Sigmoid colon (tissue), 7 donors: ENCODE measurements at places on chromosomes 16 and 17. TPM values are rescaled to one million over a fixed set of nuclear protein-coding genes. Genes with fewer than 3 reads are reported as not detected.

FNDC8 gene
- polyA plus RNA-seq = not detected

MPP3 gene
- 1.2 TPM for polyA plus RNA-seq

SHCBP1 gene
- polyA plus RNA-seq = 1.8 TPM

WFIKKN1 gene
- polyA plus RNA-seq = 0.60 TPM

ITPRIPL2 gene
- polyA plus RNA-seq = 8.4 TPM

CLDN9 gene
- polyA plus RNA-seq = not detected

TMIGD1 gene
- polyA plus RNA-seq = 96.1 TPM

CCL1 gene
- polyA plus RNA-seq = not detected

CCL17 gene
- polyA plus RNA-seq = not detected

GCSH gene
- polyA plus RNA-seq = 19.0 TPM

NPEPPS gene
- polyA plus RNA-seq = 43.8 TPM

UTS2R gene
- not detected for polyA plus RNA-seq

CD300LB gene
- polyA plus RNA-seq = 0.46 TPM

ENO3 gene
- 5.4 TPM for polyA plus RNA-seq

- no peak for DNase-seq
Observed at GRCh38 chr17:28317966-28318758, 838 bp upstream of the TMEM97 start.

- DNase-seq = peak; percentile 63
Observed at GRCh38 chr17:21300601-21301571, 16.4 kb downstream of the MAP2K3 start.

GRCh38 chr17:47884427-47884740 is 11.7 kb upstream of the SP2 start:
- no peak for DNase-seq

GRCh38 chr17:82949361-82949760 is 109.5 kb upstream of the ZNF750 start:
- peak; percentile 39 for DNase-seq

DNA sequence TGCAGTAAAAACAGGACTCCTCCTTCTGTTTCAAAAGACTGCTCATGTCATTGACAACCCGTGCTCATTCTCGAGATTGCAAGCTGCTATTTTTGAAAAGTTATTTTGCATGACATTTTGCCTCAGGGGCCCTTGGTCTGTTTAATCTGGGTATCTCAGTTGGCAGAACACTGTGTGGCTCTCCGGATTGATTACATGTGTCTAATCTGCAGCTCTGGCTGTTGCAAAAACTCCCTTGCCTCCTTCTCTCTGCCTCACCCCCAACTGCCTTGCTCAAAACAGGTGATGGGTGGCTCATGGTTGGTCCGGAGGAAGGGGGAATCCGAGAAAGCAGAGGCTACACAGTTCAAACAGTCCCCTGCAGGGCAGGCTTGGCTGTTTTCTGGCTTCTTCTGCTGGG is 25.3 kb downstream of the GINS3 start:
- no peak for DNase-seq

DNA sequence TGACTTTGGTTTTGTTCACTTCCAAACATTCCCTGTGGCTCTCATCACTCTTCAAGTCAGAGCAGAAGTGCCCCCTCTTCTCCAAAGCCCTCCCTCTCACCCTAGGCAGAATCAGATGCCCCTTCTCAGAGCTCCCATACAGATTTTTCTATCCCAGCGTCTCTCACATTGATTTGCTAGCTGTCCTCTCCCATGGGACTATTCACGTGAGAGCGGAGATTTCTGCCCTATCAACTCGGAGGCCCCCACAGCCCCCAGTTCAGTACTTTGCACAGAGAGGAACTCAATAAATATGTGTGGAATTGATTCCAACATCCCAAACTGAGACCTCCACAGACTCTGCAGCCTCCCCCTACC is 182.6 kb downstream of the C16orf78 start:
- DNase-seq = no peak

GRCh38 chr17:55224746-55225145 is 40.0 kb upstream of the HLF start:
- DNase-seq = no peak

DNA sequence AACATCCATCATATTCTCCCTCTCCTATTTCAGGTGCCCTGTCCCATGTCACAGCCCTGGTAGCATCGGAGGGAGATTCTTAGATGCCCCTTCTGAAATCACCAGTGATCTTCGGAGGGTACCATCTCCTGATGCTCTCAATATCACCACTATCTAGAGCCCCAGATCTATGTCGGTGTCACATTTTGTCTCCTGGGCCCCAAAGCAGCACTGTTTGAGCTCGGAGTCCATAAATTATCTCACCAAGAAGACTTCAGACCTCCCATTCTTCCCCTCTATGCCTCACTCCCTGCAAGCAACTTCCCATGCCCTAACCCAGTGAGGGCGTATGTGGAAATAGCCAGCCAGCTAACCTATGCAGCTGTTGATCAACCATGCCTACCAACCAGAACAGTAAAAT is 51.5 kb upstream of the NLK start:
- DNase-seq = no peak

- DNase-seq = no peak
Observed at GRCh38 chr16:26394409-26394808, 672.3 kb upstream of the C16orf82 start.

DNA sequence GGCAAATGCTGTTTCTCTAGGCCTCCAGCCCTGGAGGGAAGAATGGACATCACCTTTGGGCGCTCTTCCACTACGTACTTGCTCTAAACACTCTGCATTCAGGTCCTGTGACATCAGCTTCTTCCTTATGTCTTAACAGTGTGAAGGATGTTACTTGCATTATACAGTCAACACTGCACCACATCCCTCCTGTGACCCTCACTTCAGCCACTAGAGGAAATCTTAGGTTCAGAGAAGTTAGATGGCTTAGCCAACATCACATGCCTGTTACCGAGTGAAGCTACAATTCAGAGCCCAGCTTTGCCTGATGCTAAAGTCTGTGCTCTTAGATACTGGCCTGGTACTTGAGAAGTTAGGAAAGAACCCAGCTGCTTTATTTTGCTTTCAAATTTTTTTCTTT is 18.3 kb downstream of the UBFD1 start:
- DNase-seq = no peak

GRCh38 chr17:43118679-43119615 is 6.2 kb downstream of the BRCA1 start:
- no peak for DNase-seq

- DNase-seq = no peak
Observed at GRCh38 chr17:43660816-43661493, 767 bp downstream of the MEOX1 start.

DNA sequence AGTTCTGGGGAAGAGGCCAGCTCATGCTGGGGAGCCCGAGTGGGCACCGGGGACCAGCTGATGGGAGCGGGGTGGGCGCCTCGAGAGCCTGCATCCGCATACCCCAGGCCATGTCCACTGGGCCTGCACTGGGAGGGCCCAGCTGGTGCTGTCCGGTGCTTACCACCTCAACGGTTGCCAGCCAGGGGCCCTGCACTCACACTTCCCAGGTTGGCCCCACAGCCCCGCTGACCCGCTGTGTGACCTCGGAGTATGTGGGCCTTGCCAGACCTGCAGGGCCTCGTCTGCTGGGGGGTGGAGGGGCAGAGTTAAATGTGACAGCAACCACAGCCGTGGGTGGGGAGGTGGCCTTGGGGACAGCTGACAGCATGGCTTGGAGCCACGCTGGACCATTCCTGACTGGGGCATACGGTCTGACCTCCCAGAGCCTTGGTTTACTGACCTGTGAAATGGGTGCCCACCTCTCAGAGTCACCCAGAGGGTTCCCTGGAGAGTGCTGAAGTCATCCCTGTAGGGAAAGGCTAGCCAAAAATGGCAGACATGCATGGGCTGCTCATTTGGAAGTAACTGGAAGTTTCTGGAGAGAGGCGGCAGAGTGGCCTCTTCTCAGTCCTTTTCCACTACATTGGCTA is 5.4 kb upstream of the GAA start:
- DNase-seq = peak; percentile 58

DNA sequence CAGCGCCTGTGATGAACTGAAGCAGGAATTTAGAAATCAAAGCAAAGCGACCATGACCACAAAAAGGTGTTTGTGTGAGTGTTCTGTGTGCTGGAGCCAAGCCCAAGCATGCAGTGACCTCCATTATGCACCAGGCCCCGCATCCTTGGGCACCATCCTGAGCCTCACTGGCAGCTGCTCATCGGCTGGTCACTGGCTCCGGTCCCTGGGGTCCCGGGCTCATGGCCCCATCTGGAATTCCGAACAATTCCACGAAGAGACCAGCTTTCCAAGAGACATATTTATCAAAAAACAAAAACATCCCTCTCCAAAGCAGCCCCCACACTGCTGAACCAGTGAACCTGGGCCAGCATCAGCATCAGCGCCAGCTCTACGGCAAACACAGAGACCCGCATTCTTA is 15.2 kb upstream of the ZNF469 start:
- DNase-seq = peak; percentile 40

GRCh38 chr17:54348234-54348633 is 525.5 kb downstream of the KIF2B start:
- no peak for DNase-seq

- DNase-seq = peak; percentile 82
Observed at GRCh38 chr16:50282010-50282538, 15.7 kb downstream of the ADCY7 start.

DNA sequence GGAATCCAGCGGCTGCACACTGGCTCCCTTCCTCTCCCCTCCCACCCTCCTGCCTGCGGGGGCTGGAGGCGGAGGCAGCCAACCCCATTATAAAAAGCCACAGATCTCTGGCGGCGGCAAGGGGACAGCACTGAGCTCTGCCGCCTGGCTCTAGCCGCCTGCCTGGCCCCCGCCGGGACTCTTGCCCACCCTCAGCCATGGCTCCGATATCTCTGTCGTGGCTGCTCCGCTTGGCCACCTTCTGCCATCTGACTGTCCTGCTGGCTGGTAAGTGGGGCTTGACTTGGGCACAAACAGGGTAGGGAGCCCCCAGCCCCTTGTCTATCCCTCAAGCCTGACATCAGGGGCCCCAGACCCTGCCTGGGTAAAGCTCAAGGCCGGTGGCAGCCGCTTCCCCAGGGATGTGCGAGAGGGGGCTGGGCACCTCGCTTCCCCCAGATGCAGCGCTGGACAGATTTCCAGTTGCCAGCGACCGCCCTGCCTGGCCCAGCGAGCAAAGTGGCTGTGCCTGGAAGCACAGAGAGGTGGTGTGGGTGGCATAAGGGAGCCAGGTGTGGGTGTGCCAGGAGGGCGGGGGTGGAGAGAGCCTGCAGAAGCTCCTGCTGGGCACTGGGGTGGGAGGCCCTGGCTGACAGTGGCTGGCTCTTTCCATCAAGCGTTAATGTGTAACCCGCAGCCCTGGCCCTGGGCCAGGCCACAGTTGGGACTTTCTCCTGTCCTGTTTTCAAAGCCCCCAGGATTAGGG is at the start of gene CX3CL1:
Gene CX3CL1, plus strand, starts transcription at position 119 of the 745 bp plus-strand sequence. Its CDS starts 79 bp downstream, at position 198.
- DNase-seq = peak; percentile 87

DNA sequence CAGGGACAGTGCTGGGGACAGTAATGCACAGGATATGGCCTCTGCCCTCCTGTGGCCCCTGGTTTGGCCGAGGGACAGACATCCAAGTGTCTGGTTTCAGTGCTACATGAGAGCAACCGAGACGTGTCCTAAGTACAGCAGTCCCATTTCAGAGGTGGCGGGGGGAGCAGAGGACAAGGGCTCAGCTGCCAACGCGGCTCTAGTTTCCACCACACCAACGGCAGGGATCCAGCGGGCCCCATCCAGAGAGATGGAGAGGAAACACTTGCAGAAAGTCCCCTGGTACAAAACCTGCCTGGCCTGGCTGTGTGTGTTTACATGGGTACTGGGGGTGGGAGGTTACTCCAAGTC is 125.8 kb upstream of the SMURF2 start:
- no peak for DNase-seq

DNA sequence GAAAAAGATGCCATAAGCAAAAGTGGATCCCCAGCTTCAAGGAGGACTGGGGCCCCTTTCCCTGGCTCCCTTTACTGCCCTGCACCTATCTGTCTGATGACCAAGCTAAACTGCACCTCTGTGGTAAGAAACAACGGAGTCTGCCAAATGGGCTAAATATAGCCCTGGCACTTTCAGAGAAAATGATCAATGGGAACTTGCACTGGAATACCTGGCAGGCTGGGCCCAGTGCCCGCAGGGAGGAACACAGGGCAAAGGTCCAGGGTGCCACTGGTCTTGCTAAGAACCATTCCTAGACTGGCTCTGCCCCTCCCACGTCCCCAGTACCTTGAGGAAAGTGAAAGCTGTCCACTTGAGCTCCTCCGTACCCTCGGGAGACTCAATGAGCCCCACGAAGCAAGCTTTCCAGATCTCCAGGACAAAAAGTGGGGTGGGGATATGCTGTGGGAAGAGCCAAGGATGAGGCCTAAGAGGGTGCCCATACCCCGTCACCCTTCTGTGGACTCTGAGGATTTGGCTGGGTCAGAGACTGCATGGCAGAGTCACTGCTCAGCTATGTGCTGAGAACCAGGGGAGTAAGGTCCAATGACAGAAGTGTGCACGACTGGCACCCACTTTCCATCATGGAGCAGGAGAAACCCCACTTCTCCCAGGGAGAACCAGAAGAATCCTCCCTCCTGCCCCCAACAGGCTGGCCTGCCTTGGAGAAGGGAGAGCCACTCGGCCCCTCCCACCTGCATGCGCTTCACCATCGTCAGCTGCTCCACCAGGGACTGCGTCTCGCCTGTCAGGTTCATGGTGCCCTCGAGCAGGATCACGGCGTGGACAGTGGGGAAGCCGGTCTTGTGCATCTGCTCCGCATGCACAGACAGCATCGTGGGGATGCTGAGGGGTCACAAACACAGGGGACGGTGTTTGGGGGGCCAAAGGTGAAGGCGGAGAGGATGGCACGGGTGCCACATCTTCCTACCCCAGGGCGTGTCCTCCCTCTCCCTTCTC is 17.4 kb downstream of the CSF3 start:
- DNase-seq = peak; percentile 83
